NCI-H1436 (cell line): ENCODE measurements at places on chromosomes 6 and 20.

DNA sequence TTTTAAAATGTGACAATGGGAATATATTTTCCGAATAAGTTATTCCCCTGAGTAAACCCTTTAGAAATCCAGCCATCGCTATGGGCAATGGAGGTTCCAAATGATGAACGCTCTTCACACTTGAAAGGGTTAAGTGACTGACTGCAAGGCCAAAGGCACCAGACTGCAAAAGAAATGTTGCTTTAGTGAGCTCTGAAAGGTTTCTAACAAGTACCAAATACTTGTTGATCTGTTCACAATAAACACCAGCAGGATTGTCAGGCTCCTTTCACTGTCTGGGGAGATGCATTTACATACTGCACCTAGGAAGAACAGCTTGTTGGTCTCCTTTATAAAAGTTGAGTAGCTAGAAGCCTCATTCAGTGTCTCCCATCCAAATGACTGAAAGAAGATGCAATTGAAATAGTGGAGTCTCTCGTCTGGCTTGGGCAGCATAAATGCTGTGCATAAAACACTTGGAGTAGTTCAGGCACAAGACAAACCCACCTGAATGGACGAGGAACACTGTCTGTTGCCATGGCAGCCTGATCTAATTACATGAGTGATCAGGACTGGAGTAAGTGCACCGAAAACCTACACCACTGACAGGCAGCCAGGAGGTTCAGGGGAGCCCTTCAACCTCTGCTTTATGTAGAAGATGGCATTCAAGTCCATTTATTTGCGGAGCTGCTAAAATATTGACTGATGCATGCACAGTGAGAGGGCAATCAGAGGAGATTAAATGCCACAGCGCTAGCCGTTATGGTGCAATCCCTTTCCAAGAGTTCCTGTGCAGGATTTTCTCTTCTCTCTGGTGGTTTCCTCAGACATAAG is 2.9 kb downstream of the ATXN1 start:
- DNase-seq = peak; percentile 46

DNA sequence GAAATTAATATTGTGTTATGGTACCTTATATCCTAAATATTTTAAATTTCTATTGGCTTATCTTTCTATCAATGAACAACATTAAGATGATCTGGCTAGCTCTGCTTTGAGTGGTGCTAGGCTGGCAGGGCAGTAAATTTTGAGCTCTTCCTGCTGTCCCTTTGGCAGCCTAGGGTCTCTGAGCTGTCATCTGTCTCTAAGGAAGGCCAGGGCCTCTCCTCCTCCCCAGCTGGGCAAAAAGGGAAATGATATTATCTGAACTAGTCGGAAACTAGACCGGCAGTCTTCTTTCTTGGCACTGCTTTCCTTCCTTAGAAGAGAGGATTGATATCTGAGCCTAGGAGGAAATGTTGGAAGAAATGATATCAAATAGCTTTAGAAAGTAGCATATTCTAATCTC is 176.7 kb upstream of the BTBD3 start:
- DNase-seq = no peak

DNA sequence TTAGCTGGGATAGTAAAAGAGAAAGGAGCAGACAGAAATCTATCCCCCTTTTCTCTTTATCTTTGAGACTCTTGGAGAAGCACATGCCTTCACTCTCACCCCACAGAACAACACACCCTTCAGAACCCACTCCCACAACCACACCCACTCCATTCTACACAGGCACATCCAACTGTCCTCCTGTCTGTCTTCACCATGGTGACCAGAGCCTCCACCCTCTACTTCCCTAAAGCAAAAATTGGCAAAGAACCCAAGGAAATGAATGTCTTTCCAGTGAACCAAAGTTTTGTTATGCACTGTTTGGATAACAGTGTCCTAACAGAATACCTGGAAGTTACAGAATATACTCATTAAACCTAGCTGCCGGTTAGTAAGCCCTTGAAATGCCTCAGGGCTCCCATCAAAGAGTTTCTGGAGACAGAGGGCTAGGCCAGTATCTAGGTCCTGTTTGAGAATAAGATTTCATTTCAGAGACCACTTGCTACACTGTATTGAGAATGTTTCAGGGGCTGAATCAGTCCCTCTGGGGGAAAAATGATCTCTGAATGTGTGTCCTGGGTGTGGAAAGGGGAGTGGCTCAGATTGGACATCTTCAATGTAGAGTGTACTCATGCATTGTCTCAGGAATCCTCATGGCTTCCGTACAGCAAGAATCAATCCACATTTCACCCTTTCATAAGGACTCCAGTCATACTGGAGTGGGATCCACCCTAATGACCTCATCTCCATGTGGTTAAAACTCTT is 101.1 kb downstream of the LY86 start:
- no peak for DNase-seq

DNA sequence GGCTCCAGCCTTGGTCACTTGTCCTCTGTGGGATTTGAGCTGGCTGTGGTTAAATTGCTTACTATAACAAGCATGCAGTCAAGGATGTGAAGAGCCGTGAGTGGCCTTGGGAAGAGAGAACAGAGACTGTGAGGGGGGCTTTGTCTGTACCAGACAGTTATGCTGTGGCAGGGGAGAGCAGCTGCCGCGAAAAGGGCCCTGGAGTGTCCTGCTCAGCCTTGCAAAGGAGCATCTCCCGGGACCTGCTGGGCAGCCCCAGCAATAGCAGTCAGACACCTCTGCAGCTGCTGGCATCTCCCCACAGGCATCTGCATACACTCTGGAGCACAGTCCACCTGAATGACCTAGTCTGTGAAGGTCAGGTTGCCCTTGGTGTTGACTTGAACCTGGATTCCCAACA is 6.3 kb downstream of the EBF4 start:
- no peak for DNase-seq

- no peak for DNase-seq
These were observed 20.7 kb upstream of the HEY2 start for GRCh38 chr6:125728739-125729138.

- no peak for DNase-seq
These were observed 8.0 kb downstream of the CSE1L start for GRCh38 chr20:49054056-49054643.

- peak; percentile 13 for DNase-seq
These were observed 12.2 kb downstream of the MYLK4 start for GRCh38 chr6:2738373-2738979.

DNA sequence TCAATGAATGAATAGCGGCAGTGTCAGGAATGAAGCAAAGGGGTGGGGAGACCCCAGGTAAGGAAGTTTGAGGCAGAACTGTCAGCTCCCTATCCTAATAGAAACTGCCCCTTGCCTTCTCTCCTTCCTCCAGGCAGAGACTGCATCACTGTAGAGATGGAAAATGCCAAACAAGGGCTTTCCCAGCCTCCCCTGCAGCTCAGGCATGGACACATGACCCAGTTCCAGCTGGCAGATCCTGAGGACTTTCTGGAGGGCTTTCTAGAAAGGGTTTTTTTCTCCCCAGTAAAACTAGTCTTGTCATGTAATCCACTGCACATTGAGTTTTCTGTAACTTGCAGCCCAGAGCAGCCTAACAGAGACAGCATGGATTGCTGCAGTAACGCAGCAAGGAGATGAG is 17.9 kb upstream of the PNPLA1 start:
- no peak for DNase-seq

DNA sequence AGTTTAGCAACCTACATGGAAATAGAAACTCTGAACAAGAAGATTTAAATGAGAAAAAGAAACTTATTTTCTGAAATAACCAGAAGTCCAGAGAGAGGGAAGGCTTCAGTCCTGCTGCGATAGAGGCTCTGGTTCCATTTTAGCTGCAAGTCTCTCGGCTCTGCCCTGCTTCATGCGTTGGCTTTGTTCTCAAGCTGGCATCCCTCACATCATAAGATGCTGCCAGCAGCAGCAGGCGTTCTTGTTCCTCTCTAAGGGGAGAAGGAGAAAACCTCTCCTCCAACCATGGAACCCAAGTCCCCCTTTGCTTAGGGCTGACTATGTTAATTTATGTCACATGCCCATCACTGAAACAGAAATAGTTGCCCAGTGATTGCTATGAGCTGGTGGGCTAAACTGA is 46.4 kb upstream of the PMEPA1 start:
- no peak for DNase-seq

DNA sequence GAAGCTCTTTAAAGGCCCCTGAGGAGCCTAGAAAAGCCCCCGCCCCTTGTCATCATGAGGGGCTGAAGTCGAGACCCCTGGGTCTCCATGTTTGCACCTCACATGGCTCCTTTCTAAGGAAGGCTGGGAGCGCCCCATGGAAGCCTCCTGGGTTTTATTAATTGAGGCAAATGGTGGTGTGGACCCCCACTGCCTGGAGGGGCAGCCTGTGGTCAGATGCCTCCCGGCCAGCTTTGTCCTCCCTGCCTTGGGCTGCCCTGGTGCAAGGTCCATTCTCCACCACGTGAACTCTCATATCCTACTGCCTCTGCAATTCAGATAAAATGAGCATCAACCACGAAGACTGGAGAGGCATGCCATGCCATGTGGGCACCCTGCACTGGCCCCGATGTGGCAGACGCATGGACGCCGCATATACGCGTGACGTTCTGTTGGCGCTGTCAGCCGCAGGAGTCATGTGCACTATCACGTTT is 295.5 kb downstream of the TAF4 start:
- no peak for DNase-seq

DNA sequence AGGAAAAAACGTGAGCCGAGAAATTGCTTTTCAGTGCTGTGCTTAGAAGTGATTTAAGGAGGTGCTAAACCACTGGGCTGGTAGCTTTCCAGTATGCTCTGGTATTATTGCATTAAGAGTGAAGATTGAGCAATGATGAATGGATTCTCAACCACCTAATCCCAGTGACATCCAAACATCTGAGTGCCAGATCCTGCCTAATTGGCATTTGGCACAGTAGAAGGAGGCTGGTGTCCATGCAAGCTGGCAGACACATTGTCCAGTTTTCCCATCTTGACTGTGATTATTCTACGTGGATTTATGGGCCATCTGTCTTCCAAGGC is 398.0 kb upstream of the PLCB4 start:
- no peak for DNase-seq

DNA sequence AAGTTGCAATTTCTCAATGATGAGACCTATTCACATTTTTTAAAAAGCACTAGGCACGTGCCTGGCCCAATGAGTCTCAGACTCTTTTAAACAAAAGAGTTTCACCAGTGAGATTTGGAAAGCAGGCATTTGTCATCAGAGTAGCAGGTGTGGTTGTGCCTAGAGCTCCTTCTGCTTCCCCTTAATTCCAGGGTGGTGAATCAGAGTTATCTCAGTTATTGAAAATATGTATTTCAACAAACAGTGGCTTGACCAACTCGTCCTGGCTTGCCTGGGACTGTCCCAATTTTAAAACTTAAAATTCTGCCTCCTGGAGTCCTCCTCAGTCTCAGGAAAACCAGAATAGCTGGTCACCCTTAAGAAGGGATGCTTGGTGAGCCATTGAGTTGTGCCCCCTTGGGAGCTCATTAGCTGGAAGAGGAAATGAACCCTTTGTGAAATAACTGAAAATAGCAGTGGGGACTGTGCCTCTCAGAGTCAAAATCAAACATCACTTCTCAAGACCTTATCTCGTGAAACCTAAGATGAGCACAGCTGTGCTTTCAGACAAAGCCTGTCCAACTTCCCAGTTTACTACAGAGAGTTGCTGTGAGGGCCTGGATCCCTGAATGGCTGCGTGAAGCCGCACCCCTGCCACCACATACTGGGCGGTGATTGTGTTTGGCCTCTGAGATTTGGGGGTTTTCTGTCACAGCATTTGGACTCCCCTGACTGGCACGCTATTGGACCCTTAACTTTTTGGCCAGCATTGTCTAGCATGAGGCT is 116.3 kb downstream of the ANKRD60 start:
- peak; percentile 4 for DNase-seq

DNA sequence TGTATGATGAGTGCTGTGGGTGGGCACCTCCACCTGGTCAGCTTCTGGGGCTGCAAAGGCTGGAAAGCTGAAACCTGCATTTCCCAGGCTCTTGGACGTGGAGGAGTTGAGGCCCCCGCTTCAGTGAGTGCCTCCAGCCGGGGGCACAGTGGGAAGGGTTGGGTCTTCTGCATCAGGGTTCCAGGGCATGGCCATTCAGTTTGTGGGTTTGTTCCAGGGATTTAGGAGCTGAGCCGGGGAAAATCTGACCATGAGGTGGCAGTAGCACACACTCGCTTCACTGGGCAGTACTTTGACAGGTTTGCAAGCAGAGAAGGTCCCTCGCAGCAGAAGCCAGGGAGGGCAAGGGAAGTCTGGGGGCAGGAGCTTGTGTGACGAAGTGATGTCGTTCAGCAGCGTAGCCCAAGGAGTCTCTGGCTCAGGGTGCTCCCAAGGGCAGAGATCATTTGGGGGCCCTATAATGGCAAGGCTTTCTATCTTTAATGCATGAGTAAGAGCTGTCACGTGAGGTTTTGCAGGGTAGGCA is 69.5 kb upstream of the SULF2 start:
- DNase-seq = no peak

GRCh38 chr20:64084685-64085152 is 521 bp upstream of the LKAAEAR1 start:
- DNase-seq = no peak

GRCh38 chr20:3175270-3175669 is 1.9 kb upstream of the LZTS3 start:
- no peak for DNase-seq

DNA sequence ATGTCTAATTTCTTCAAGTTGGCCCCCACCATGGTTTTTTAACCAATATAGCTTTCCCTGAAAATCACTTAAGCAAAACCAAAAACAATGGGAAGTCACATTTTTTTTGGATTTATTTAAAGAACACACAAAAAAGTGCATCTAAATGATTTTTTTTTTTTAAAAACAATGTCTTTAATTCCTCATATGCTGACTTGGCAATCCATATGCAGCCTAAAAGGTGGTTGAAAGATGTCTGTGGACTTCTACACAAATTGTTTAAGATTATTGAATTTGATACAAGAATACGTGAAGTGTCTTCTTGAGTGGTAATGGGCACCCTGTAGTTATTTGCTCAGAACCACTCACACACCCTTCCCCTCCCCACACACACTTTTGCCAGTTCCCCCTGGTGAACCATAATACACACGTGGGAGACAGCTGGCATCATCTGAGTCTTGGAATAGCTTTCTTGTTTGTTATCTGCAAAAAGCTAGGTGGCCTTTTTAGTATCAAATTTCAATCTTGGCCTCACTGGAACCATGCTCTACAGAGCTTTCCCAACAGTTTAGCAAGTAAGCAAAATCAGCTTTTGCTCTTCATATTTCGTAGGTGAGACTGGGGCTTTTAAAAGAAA is 60.9 kb upstream of the TULP1 start:
- no peak for DNase-seq

- peak; percentile 94 for DNase-seq
These were observed at the start of gene HECA for GRCh38 chr6:139134817-139135577. Gene HECA (plus strand): TSS chr6:139135080. CDS start chr6:139135397, 317 bp downstream.

GRCh38 chr6:35282472-35282871 is 15.1 kb upstream of the DEF6 start:
- DNase-seq = no peak

- no peak for DNase-seq
These were observed 4.8 kb downstream of the PXDC1 start for GRCh38 chr6:3746696-3747095.

GRCh38 chr20:63121246-63121645 is 94.7 kb downstream of the YTHDF1 start:
- no peak for DNase-seq

- no peak for DNase-seq
These were observed 4.9 kb upstream of the UQCC2 start for GRCh38 chr6:33716379-33716778.
